NT2/D1 (cell line): ENCODE measurements at places on chromosomes 4 and X.
A peak's percentile ranks its signal among the peaks of the same experiment; 100 is the strongest.

DNA sequence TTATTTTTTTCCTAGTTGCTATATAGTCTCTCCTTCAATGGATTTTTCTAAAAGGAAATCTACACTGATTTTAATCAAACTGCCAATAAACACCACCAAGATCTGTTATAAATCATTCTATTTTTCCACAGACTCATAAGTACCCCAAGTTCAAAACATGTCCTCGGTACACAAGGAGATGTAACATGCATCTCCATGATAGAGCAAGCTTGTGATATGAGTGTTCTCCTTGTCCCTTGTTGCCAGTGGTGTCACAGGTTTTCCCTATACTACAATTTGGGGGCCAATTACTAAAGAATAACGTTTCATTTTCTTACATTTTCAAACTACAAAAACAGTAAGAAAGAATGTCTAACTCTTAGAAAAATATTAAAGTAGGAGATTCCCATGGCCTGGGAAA, 491 bp downstream of the ARHGEF6 start:
- no peak for DNase-seq

DNA sequence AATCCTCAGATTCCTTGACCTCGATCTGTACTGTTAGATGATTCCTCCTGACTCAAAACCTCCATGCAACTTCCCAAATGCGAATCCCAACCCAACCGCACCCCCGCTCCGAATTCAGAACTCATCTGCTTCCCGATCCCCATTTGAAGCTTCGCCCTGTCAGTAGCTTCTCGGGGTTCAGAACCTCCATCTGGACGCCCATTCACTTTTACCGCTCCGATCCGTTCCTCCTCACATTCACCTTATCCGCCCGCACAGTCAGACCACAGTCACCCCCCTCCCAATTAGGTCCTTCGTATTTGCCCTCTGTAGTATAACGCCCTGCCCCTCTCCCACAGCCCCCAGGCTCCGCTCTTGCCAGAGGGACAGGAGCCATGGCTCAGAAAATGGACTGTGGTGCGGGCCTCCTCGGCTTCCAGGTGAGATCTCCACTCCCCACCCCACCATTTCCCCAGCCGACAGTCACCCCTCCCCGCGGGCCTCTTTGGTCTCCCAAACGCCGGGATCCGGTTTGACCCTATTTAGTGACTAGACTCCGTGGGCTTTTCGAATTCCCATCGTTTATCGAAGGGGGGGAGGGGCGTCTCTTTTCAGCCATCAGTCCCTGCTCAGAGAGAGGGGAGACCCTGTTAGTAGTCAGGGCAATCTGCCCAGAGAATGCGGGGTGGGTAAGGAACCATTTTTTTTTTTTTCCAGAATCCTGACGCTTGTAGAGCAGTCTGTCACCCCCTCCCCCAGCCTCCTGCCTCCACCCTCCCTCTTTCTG, 691 bp downstream of the MAGED1 start:
- DNase-seq, result no peak

DNA sequence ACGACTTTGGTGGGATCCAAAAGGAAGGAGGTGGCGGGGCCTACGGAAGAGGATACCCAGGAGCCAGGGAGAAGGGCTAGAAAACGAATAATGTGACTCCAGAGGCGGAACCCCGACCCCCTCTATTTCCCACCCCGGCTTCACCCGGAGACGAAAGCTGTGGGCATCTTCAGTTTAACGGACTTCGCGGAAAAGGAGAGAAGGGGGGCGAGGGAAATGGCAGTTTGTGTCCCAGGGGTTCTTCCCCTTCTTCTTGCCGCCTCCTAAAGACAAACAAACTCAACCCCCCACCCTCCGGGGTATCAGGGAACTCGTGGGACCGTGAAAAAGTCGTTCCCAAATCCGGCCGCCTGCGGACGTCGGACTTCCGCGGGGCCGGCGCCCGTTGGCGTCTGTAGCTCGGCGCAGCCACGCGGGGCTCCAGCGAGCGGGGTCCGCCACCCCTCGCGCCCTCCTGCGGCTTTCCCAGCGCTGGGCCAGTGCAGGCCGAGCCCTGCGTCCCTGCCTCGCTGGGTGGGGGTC, 3.6 kb upstream of the LEF1 start:
- DNase-seq, result no peak

DNA sequence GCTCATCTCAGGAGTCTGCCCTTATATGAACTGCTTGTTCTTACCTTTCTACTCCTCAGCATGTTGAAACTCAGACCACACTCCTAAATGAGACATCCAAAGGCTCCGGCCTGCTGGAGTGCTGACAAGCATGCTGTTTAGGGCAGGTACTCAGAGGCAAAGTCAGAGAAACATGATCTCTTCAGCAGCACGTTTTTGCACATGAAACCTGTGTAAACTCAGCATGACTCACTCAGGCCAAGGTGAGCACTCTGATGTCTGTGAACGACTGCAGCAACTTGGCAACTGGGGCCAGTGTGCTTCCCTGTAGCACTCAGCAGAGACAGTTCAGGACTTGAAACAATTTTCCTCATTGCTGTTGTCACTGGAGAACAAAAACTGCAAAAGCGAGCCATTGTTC, 109.6 kb downstream of the PACRGL start:
- DNase-seq, result peak; percentile 2

DNA sequence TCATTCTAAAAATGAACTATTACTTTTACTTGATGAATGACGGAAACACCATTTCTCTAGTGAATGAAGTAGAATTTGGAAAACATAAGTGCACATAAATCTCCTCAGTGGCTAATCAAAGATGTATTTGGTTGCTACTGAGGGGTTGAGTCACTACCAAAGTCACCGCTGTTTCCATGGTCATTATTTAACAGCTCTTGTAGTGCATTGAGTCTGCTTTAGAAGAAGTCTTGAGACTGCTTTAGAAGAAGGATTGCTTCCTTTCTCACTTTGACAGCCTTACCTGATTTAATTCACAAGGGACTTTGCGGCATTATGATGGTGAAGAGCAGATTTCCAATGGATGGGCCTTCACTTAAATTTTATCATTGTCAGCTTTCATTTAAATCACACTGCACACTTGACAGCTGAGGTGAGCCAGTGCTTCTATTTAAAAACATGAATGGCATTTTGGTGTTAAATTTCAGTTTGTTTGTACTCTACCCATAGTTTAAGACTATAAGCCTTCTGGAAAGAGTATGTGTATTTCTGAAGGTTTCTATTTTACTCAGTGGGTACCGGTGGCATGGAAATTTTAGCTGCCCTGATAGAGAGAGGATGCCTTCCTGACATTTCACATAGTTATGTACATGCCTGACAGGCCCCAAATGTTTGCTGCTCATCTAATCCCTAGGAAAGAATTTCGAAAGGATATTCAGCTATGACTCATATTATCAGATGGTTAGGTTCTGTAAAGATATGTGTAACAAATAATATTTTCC, 9.5 kb downstream of the ASB5 start:
- no peak for DNase-seq
